ENCODE measurements at places on chromosomes 1 and 21. TPM values are rescaled to one million over a fixed set of nuclear protein-coding genes. Genes with fewer than 3 reads are reported as not detected.

- DNase-seq = no peak
These were observed 10.7 kb downstream of the WNT3A start for GRCh38 chr1:228017356-228018124.

GRCh38 chr1:33388805-33389771 is 41.8 kb downstream of the PHC2 start:
- no peak for DNase-seq

SPRR2E gene
- polyA plus RNA-seq = not detected

- no peak for DNase-seq
These were observed 89.1 kb downstream of the RHOU start for GRCh38 chr1:228824366-228824765.

STUM gene
- 8.0 TPM for polyA plus RNA-seq

GRCh38 chr1:150268340-150268704 is 494 bp downstream of the APH1A start:
- no peak for DNase-seq

FAM167B gene
- polyA plus RNA-seq = 4.8 TPM

DNA sequence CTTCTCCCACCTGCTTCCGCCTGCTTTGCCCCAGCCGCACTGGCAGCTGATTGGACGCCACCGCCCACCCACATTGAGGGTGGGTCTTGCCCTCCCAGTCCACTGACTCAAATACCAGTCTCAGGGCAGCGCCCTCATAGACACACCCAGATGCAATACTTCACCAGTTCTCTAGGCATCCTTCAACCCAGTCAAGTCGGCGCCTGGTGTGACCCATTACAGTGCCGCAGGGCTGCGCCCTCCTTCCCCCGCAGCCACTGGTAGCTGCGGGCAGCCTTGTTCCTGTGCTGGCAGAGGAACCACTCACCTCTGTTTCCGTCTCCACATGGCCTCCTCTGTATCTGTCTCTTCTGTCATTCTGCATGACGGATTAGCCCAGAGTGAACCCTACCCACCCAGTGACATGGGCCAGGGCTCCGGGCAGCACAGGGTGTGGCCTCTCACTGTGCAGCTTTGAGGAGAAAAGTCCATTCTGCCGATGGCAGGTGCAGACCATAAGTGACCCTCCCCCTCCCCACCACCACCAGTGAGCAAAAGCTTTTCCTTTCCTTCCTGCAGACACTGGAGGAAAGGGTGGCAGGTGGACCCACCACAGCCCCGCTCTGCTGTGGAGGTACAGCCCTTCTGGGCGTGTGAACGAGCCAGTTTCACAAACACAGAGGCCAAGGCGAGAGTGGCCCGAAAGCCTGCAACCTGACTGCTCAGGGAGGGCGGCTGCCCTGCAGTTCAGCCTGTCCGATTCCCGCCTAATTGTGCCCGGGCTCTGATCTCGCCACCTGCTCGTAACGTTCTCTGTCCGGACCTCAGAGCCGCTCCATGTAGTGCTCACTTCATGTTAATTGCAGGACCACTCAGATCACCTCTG is 57.1 kb downstream of the FAAP20 start:
- no peak for DNase-seq

- peak; percentile 51 for DNase-seq
These were observed at the start of gene TNFSF4 for GRCh38 chr1:173206816-173207568. TNFSF4 (minus strand) TSS chr1:173207331; CDS start chr1:173207176, 155 bp downstream.

GRCh38 chr1:176195547-176195946 is 11.5 kb downstream of the COP1 start:
- DNase-seq = no peak

SAMD13 gene
- polyA plus RNA-seq = 0.49 TPM

- no peak for DNase-seq
These were observed 36.7 kb upstream of the LRRC8B start for GRCh38 chr1:89487972-89488371.

KANK4 gene
- polyA plus RNA-seq = 1.7 TPM

DNA sequence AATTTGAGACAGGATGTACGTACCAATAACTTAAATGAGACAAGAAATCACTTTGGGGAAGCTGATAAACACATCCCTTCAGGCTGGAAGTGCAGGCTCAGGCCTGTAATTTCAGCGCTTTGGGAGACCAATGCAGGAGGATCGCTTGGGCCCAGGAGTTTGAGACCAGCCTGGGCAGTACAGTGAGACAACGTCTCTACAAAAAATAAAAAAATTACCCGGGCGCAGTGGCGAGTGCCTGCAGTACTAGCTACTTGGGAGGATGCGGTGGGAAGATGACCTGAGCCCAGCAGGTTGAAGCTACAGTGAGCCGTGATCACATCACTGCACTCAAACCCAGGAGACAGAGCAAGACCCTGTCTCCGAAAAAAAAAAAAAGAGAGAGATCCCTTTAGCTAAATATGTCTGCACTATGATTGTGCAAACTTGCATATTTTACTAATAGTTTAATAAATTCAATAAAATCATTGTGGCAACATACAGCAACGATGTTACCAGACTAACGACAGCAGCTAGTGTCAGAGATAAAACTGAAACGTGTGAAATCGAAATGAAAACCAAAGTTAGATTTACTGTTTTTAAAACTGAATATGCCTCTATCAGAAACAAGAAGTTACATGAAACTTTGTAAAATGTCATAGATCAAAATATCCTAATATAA is 54.7 kb downstream of the CD2 start:
- DNase-seq = no peak

DNA sequence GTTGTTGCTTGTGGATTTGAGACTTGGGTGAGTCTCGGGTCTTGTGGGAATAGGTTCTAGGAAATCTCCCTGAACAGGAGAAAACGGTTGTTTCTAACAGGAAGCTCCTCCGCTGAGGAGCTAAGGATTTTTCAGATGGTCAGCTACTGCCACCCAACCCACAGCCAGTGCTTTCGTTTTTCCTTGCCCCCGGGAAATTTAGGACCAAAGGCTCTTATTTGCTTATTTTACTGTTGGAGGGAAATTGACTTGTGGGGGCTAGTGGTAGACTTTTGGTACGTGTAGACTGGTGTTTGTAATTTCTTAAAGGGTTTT is 792 bp downstream of the SNX7 start:
- no peak for DNase-seq

Data from brain (organoid and tissue), 16 donors.